ENCODE measurements at places on chromosomes 3 and 15.
A peak's percentile ranks its signal among the peaks of the same experiment; 100 is the strongest.

DNA sequence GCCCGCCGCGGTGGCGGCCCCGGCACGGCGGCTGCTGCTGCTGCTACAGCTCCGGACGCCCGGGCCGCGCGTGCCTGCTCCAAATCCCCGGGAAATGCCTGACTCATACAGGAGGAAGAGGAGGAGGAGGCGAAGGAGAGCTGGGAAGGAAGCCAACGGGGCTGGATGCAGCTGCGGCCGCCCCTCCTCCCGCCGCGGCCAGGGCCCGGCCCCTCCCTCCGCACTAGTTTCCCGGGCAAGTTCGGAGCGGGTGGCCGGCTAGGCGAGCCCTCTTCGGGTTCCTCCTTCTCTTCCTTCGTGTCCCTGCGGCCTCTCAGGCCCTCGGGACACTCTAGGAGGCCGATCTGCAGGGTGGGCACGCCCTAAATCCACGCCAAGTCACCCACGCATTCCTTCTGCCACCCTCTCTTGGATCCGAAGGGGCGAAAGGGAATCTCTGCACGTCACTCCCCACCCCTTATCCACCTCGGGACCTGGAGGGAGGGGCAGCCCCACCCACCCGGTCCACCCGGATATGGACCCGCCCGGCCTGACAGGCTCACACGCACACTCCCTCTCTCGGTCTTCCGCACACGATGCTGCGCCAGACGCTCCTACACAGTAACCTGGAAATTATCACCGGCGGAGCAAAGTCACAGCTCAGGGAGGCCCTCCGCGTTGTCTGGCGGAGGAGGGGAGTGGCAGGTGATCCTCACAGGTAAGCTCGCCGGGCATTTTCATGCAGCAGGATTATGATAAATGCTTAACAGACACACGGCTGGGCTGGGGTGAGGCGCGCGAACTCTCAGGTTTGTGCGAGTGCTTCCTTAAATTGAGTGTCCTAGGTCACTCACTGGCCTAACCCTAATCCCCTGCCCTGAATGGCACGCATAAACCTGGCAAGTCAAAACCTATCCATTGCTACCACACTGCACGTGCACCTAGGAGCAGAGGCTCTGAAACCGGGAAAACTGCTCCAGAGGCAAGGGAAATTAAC lies at the start of the genes OSBPL10 and ZNF860:
Gene OSBPL10 (minus strand): TSS at position 57 of the 976 bp plus-strand sequence. CDS start 83 bp downstream, outside the sequence.
Gene ZNF860 (plus strand): TSS at position 545 of the 976 bp plus-strand sequence. CDS start 7,330 bp downstream, outside the sequence.
- DNase-seq = peak; percentile 89

- DNase-seq = no peak
Observed at GRCh38 chr3:165920984-165921383, 83.8 kb upstream of the BCHE start.

DNA sequence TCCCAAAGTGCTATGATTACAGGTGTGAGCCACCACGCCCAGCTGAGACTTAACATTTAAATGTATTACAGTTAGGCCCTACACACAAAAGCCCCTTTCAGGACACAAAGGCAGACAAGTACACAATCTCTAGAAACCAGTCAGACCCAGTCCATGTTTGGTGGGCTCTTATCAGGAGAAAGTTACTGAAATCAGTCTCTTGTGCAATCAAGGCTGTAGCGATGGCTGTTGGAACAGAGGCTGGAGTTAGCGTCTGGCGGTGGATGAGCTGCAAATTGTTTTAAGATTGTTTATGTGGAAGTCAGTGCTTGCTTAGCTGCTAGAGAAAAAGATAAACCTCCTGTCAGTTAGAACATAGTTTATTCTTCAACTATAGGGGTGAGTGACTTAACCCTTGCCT lies 89.5 kb upstream of the SNRPN start:
- DNase-seq = no peak

GRCh38 chr3:13544951-13545651 lies 3.8 kb upstream of the FBLN2 start:
- no peak for DNase-seq

DNA sequence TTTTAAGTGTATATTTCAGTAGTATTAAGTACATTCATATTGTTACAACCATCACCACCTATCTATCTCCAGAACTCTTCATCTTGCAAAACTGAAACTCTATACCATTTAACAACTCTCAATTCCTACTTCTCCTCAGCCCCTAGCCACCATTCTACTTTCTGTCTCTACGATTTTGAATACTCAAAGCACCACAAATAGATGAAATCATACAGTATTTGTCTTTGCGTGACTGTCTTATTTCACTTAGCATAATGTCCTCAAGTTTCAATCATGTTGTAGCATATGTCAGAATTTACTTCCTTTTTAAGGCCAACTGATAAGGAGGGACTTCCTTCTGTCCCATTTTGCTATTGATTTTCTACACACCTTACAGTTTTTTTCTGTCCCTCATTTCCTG lies 593.3 kb downstream of the FHIT start:
- no peak for DNase-seq

GRCh38 chr3:60081381-60082095 lies 1031.7 kb upstream of the CFAP20DC start:
- DNase-seq = no peak

GRCh38 chr3:187020376-187020775 lies 90.0 kb downstream of the ST6GAL1 start:
- no peak for DNase-seq

DNA sequence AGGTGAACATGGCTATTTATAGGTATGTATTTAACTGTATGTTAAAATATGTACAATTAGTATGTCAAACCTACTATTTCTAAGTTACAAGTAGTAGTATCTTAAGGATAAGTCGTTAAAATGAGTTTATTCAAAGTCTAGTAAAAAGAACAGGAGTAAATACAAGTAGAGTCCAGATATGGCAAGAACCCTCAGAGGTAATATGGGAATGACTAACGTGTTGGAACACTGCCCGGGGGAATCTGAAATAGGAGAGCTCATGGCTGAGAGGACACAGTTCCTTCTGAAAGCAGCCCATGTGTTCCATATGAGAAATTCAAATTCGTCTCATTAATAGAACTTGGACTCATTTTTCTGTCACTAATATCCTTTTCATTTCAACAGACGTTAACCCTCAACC lies 158.8 kb downstream of the CLSTN2 start:
- DNase-seq = peak; percentile 59

DNA sequence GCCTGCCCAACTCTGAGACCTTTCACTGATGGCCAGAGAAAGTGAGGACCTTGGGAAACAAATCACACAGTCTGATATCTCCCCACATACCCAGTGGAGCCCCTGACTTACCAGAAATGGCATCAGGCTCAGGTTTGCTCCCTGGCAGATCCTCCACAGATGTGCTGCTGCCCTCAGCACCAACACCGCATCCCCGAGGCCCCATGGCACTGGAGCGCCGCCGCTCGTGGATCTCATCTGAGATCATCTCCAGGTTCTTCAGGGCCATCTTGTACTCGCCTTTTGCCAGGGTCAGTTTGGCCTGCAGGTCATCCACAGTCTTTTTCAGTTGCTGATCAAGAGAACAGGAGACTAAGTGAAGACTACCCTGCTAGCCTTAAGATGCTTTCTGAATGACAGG lies 52.7 kb downstream of the CAPN7 start:
- DNase-seq = no peak

GRCh38 chr15:70442616-70443321 lies 320.6 kb downstream of the UACA start:
- DNase-seq = no peak

DNA sequence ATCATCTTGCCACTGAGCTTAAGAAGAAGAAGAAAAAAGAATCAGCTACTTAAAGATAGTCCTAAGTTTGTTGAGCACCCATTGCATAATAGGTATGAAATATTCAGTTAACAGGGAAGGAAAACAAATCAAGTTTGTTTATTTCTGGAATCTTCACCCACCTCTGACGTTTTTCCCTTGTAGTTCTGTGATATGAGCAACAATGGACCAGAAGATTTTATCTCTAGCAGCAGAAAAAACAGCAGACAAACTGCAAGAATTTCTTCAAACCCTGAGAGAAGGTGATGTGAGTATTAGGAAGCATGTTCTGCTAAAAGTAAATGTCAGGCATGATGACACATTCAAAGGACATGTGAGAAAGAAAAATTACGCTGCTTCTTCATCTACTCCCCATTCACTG lies 3.7 kb downstream of the FANCI start:
- no peak for DNase-seq

GRCh38 chr3:188351648-188352047 lies 197.7 kb downstream of the LPP start:
- DNase-seq = no peak

DNA sequence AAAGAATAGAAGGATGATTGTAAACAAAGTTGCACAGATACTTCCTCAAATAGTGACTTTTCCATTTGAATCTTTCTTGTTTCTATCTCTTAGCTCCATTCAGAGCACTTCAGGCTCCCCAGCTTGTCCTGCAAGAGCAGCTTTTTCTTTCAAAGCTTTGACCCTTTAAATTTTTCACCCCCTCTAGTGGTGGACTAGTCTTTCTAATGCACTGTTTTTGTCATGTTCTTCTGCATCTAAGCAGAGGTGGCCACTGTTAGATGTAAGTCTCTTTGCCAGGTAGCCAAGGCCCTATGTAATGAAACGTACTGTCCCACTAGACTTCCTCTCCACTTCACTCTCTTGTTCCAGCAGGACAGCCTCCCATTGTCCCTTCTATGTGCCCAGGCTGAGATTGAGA lies 74.0 kb upstream of the MANF start:
- DNase-seq = peak; percentile 46

DNA sequence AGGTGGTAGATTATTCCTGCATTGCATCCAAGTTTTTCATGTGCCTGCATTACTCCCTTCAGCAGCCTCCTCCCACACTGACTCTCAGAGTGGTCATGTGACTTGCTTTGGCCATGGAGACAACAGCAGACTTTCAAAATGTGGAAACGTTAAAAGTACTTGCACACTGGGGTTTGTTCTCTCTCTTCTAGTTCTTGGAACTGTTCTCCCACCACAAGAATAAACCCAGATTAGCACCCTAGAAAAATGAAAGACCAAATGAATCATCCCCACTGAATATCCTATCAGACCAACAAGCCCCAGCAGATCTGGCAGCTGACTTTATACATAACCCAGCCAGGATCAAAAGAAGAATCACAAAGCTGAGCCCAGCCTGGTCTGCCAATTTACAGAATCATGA lies 398.5 kb downstream of the VPS13C start:
- DNase-seq = no peak

- no peak for DNase-seq
Observed at GRCh38 chr3:134761213-134761612, 33.8 kb upstream of the EPHB1 start.

- DNase-seq = no peak
Observed at GRCh38 chr3:16522834-16523233, 9.3 kb upstream of the RFTN1 start.

- no peak for DNase-seq
Observed at GRCh38 chr3:184780981-184781515, 30.9 kb upstream of the VPS8 start.

DNA sequence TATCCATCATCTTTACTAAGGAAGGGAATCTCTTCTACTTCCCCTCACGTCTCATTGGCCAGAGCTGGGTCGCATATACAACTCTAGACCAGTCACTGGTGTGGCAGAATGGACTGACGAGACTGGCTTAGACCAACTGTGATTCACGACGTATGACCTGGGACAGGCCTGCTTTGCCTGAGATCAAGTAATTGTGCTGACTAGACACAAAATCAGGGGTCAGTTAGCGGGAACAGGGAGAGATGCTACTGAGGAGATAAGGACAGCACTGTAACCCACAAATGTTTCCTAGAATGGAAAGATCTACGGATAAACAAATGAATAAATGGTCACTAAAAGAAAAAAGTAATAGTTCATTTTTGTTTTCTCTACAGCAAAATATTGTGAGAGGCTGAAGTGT lies 308.3 kb downstream of the MAGI1 start:
- no peak for DNase-seq

DNA sequence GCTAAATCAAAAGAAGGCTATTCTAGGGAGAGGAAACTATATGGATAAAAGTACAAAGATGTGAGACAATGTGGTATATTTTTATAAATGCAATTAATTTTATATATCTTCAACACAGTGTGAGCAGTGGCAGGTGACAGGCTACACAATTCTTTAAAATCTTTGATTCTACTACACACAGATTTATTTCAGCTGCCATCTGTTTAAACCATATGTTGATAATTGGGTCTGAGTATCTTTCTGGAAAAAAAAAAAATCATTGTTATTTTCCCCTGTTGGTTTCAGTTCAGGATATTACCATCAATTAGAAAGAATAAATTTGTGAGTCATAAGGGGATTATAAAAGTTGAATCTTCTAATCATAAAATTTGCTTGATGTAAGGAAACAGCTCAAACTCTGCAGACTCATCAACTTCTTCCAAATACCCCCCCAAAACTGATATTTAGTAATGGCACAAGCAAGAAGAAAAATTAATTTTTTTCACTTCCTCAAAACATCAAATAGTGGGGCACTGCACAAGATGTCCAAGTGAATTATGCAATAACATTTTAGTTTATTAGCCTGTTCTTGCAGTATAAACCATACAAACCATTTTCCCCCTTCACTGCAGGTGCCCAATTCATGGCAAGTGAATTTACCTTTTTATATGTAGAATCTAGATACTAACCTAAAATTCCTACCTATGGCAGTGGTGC lies 12.0 kb downstream of the PIERCE2 start:
- no peak for DNase-seq

DNA sequence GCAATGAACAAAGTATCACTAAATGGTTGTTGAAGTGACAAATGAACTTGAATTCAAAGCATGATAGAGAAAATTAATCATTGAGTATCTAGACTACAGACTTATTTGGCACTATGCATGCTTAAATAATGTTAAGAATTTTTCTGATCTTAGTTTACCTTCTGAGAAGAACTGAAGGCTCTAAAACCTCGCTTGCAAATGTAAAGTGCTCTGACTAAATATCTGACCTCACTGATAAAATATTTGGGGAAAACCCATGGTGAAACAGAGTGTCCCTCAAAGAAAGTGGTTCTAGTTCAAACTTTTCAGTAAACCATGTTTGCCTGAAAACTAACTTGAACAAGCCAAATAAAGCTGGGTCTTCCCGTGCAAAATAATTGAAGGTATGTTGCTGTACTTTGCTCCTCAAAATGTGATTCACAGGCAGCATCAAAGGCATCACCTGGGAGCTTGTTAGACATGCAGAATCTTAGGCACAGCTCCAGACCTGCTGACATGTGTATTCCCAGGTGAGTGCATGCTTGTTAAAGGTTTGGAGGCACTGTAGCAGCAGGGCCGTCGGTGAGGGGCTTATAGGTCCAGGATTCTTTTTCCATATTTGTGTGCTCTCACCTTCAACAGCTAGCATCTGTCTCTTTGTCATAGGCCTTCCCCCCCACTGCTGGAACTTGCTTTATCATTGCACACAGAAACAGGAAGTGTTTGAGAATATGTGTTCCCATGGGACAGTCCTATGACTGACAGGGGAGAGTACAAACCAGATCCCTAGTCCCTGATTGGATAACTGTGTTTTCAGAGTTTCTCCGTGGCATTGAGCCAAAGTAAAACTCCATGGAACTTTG lies 524.2 kb upstream of the LMCD1 start:
- DNase-seq = no peak

Data from stomach (tissue), 19 donors.